ENCODE measurements at places on chromosomes 4 and X.
A peak's percentile ranks its signal among the peaks of the same experiment; 100 is the strongest.

- no peak for DNase-seq
These were observed 16.9 kb upstream of the OCIAD1 start for GRCh38 chr4:48813964-48814363.

DNA sequence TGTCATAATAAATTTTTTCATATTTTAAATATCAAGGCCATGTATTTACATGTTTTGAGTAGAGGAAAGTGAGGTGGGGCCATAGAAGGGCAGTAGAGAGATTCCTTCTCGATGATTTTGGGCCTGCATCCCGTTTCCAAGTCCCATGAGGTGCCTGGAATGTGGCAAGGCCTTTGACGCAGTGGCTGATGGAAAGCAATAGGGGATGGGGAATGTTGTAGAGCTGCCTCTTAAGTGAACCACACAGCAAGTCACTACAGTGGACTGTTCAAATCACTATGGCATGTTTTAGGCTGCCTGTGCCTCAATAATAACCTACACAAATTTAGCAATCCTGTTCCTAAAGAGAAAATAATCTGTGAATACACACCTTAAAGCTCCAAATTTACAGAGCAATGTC, 48.3 kb downstream of the ANXA5 start:
- peak; percentile 31 for DNase-seq

- no peak for DNase-seq
These were observed 329.9 kb downstream of the ARHGAP10 start for GRCh38 chr4:148061795-148062194.

DNA sequence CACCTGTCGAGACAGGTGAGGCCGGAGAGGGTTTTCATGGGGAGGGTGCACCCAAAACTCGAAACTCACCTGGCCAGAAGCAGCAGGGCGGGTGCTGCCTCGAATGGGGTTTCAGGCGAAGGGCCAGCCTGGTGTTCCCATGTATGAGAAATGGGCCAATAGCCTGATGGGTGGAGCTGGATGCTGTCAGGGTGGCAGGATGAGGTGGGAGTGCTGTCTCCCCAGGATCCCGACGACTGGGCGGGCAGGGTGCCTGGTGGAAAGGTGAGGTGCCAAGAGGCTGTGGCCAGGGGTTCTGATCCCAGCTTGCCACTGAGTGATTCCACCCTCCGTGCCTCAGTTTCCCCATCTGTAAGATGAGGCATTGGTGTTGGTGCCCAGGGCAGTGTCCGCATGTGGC, 16.8 kb upstream of the SH3TC1 start:
- no peak for DNase-seq

GRCh38 chr4:80239480-80240150, 26.8 kb upstream of the FGF5 start:
- no peak for DNase-seq

GRCh38 chr4:6043843-6044242, 25.6 kb upstream of the C4orf50 start:
- no peak for DNase-seq
